ENCODE measurements at places on chromosomes 2 and 18.

GRCh38 chr2:113848758-113849415 lies 41.0 kb upstream of the ACTR3 start:
- no peak for DNase-seq

GRCh38 chr2:81895620-81896250 lies 1591.2 kb upstream of the LRRTM1 start:
- no peak for DNase-seq

DNA sequence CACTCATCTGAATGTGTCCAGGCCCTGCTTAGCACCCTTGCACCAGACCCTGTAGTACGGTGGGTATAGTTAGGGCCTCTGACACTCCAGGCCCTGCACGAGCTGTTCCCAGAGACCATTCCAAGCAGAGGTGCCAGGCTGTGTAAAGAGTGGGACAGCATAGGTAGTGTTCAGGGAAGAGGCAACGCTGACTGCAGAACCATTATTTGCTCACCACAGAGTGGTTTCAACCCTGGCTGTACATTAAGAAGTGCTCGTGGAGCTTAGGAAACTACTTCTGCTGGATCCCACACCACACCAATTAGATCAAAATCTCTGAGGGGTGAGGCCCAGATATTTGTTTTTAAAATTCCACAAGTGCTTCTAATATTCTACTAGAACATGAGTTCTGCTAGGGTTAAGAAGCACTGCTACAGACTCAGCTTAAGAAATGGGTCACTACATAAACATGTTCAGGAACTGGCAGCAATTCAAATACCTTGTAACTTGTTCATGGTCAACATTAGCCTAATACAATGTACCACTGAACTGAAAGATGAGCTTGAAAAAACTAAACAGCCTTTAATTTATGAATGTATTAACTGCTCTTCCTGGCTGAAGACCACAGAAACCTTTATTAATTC lies 183.0 kb downstream of the MYO5B start:
- DNase-seq, result no peak

- DNase-seq, result no peak
Observed at GRCh38 chr18:74880706-74881278, 283.1 kb downstream of the ZNF407 start.

- peak; percentile 44 for DNase-seq
Observed at GRCh38 chr2:20050646-20051531, 539 bp downstream of the LAPTM4A start.

GRCh38 chr2:119252186-119253113 lies 28.8 kb downstream of the STEAP3 start:
- no peak for DNase-seq

DNA sequence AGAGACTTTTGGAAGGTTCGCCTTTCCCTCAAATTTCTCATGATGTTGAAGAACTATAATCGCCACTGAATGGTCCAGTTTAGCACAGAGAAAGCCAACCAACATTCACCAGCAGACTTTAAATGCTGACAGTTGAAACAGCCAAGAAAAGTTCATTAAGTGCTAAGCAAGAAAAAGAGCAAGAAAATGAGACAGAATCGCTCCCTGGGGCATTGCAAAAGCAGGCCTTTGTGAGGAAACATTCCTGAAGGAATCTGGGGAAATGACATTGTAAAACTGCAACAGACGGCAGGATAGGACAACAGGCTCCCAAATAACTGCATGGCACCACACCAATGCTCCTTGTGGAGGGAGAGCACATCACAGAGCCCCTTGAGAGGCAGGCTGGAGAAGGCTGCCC lies 269.3 kb upstream of the ID2 start:
- DNase-seq, result no peak

GRCh38 chr18:45860492-45860891 lies 35.0 kb downstream of the SIGLEC15 start:
- DNase-seq, result no peak

- DNase-seq, result no peak
Observed at GRCh38 chr18:25111377-25112288, 240.3 kb downstream of the ZNF521 start.

DNA sequence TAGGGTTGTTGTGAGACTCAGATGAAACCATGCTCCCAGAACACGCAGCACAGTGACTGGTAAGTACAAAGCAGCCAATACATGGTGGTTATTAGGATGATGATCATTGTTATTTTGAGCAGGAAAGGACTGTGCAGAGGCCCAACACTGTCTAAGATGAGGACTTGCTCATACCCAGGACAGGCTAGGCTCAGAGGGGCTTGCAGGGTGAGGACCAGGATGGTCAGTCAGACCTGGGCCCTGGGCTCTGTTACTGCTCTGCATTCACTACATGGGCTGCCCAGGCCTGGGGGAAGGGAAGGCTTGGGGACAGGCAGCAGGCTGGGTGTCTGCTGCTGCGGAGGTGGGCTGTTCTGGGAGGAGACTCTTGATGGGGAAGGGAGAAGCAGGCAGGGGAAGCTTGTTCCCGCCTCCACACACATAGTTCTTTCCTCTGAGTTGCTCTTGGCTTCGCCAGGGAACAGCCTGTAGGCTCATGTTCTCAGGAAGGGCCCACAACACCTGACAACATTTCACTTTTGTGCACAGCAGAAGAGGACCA lies 17.5 kb downstream of the CAPN13 start:
- DNase-seq, result no peak

- DNase-seq, result no peak
Observed at GRCh38 chr2:100119235-100119634, 23.2 kb downstream of the AFF3 start.

DNA sequence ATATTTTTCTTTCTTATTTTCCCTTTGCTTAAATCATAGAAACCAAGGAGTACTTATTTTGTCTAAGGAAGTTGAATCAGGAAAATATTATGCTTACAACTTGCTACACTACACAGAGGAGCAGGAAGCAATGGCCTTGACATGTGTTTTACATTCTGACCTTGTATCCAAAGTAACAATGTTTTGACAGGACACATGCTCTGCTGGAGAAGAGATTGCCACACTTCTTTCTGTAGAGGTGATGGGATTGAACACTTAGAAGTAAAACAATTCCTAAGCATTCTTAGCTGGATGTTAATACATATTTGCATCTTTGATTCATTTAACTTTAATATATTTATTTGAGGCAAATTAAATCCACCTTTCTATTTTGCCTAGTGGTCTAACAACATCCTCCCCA lies 929.1 kb downstream of the DSC3 start:
- no peak for DNase-seq

GRCh38 chr2:181174611-181175580 lies 194.5 kb downstream of the UBE2E3 start:
- DNase-seq, result no peak

GRCh38 chr2:153163055-153163454 lies 315.5 kb downstream of the RPRM start:
- no peak for DNase-seq

GRCh38 chr2:224850081-224850480 lies 133.9 kb upstream of the CCDC195 start:
- DNase-seq, result no peak

- no peak for DNase-seq
Observed at GRCh38 chr2:130916438-130916705, 79.7 kb downstream of the ARHGEF4 start.

DNA sequence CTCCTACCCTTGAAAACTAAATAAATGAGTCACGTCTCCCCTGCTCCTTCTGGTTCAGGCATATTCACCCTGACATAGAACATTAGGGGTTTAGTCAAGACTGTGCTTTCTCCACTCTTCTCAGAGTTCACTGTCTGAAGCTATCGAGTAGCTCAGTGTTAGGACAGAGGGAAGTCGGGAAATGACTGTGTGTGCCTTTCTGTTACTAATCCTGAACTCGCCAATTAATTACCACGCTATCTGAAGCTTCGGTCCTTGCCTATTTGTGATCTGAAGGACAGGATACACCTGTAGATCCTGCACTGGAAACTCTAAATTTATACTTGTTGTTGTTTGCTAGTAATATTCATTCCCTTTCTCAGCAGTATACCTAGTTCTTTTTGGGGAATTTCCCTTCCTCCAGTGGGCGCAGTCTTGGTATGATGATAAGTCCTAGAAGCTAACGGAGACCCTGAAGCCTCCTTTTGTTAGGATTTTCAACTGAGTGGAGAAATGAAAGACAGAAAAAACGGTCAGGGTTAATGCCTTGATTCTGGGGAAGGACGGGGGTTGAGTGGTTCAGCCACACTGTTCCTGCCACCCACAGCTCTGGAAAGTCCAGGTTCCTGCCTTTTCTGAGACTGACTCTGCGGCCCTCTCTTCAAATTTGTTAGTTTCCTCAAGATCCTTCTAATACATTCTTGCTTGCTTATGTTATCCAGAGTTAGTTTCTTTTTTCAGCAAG lies 218.0 kb downstream of the DLGAP1 start:
- DNase-seq, result no peak

DNA sequence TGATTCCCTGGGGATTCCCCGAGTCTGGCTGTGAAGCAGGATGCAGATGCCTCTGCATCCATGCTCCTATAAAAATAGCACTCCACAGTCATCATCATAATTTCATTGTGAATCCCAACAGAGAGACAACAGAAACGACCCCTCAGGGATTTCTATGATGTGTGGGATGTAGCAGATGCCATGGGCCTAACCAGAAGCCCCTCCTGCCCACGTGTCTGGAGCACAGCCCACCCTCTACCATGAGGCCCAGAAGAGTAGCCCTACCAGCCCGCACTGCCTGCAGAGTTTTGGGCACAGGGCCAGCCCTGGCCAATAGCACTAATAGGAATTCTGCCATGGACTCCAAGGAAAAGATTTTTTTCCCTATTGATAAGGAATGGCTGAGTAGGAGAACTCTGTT lies 66.6 kb downstream of the GYPC start:
- DNase-seq, result no peak

- no peak for DNase-seq
Observed at GRCh38 chr18:52163478-52163877, 176.5 kb upstream of the DCC start.

- no peak for DNase-seq
Observed at GRCh38 chr18:77530732-77531131, 281.1 kb downstream of the GALR1 start.

DNA sequence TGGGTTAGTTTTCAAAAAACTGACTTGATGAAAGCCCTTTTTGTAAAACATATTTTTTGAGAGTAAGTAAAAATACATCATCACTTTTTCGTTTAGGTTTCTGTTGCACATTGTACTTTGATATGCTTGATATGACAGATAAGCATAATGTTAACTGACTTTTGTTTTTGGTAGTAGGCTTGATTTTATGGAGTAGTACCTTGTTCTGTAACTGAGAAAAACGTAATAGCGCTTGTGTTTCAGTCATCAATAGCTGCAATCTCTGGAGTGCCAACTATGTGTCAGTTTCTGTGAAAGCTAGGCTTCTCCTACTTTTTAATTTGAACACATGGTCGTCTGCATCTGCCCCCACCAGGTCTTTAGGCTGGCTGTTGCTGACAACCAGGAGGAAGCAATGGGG lies 1.3 kb downstream of the LCLAT1 start:
- no peak for DNase-seq

GRCh38 chr2:172101821-172102390 lies 794 bp downstream of the DLX2 start:
- DNase-seq, result peak; percentile 60

DNA sequence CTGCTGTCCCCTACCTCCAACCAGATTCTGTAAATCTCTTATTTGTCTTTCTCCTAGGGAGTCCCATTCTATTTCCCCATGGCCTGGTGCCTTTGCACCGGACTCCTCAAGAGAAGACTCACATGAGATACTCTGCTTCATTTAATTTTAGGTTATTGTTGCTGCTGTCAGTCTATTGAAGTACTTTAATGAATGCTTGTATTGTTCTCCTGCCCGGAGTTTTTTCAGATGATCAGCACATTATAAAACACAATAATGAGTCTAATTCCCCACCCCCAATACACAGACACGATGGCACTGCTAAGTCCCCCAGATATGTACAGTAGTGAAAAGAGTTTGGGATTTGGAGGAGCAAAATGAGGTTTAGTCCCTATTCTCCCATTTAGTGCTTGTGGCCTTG lies 58.9 kb downstream of the HAUS1 start:
- DNase-seq, result no peak

DNA sequence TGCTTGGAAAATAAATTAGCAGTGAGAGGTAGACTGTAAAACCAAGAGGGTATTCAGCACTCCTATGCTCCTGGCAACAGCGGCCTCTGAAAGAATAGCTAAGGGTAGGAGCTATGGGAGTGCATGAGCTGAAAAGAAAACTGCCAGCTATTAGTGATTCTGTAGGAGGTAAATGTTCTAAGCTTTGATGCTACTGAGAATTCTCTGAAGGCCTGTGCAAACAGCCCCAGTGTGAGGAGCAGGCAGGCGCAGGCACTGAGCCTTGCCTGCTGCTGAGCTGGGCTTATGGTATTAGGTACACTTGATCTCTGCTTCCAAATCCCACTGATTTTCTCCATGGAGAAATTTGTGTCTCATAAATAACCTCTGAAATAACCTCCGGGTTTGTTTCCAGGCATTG lies 86.7 kb downstream of the NYAP2 start:
- DNase-seq, result no peak

DNA sequence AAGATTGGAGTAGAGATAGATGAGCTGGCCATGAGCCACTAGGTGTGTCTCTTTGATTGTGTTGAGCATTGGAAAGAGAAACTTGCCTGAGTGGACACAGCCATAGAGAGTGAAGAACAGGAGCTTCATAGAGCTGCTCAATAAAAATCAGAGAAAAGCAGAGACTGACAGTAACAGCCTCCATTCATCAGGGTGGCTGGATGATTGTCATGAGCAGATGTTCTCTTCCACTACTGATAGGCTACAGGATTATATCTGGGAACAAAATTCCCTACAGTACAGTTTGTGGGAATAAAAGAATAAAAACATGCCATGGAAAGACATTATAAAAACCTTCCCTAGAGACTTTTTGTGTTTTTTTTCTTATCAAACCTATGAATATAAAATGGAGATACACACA lies 404.8 kb upstream of the ACVR2A start:
- DNase-seq, result no peak

DNA sequence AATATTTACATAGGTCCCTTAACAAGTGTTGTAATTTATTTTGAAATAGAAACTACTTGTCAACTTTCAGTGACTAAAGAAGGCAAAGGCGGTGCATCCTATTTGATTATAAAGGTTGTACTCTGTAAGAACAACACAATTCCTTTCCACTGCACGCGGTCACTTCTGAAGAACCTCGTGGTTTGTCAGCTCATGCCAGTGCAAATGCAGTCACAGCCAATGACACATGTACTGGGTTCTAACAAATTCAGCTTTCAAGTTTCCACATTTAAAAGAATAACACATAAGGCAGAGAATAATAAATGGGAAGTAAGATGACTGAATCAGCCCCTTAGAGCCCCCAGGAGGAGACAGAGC lies 39.7 kb downstream of the CYB5A start:
- no peak for DNase-seq

GRCh38 chr18:48481092-48481491 lies 57.7 kb upstream of the CTIF start:
- no peak for DNase-seq
